ENCODE measurements at places on chromosomes 2 and 18. TPM values are rescaled to one million over a fixed set of nuclear protein-coding genes. Genes with fewer than 3 reads are reported as not detected.

The CHRNG gene
- total RNA-seq = not detected

The GPR45 gene
- not detected for total RNA-seq

The ERBB4 gene
- total RNA-seq = not detected

The MYO5B gene
- total RNA-seq = not detected

DNA sequence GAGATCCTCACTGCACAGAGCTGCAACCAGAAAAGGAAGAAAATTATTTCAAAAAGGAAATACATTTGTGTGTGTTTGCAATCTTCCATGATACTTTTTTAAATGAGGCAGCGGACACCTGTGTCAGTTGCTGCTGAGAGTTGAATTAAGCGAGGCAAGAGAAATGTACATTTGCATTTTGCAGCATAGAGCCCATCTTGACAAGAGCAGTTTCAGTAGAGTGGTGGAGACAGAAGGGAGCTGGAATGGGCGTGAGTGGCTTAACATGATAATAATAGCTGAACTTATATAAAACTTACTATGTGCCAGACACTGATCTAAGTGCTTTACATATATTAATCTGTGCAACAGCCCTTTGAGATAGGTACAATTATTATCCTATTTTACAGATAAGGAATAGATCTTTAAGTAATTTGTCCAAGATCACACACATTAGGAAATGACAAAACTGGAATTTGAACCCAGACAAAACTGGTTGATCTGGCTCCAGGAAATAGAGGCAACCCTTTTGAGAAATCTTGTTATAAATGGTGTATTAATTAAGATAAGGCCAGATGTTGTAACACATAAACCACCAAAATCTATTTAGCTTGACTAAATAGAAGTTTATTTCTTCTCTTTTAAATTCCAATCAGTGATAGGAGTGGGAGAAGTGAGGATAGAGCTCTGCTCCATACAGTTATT lies 68.7 kb downstream of the SDC1 start:
- DNase-seq = no peak

DNA sequence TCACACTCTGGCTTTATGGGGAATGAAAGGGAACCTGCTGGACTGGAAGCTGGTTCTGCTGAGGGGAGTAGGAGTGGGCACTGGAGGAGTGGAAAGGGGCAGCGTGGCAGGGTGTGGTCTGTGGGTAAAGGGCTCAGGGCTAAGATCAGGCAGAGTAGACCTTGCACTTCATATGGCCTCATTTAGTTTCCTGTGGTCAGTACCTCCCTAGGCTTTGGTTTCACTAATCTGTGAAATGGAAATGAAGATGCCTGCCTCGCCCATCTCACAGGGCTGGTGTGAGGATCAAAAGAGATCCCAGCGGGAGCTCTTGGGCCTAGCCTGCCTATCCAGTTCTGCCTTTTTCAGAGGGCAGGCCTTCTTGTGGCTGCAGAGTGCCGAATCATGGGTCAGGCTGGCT lies 208.7 kb downstream of the LOXHD1 start:
- DNase-seq = no peak

GRCh38 chr18:13605477-13605876 lies 120.9 kb downstream of the FAM210A start:
- no peak for DNase-seq

DNA sequence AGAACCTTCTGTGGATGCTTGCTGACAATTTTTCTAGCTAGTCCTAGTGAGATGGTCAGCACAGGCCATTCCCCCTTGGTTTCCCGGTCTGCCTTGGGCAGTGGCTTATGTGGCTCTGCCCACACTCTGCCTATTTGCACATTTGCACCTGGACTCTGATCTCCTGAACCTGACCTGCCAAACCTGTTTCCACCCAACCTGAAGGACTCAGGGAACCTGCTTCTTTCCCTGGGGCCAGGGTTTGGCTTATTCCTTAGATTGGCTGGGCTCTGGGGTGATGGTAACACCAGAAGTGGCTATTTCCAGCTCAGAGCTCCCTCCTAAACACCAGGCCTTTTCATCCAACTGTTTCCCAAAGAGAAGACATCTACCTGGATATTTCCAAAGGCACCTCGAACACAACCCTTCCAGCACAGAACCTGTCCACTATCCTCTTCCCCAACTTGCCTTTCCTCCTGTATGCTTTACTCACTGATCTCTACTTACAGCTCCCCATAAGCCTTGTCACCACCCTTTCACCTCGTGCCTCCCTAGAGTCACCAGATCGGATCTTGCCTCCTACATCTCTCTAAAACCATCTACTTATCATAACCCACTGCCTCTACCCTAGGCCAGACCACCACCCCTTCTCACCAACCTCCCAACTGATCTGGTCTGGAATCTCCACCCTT lies 5.8 kb upstream of the MTA3 start:
- DNase-seq = no peak

- no peak for DNase-seq
These were observed 1.9 kb upstream of the LNPK start for GRCh38 chr2:176003958-176004357.
